ENCODE measurements at places on chromosomes 11 and 22. TPM values are rescaled to one million over a fixed set of nuclear protein-coding genes. Genes with fewer than 3 reads are reported as not detected.

- no peaks in the 10 kb centered on the region for H3K4me1 ChIP-seq
- no peak overlapping the region for H3K27ac ChIP-seq
- H3K4me3 ChIP-seq = no peak overlapping the region
- no peaks in the 10 kb centered on the region for H3K27me3 ChIP-seq
Measured at GRCh38 chr11:11293798-11294550, 59.1 kb downstream of the CSNK2A3 start.

GRCh38 chr11:98725471-98725870 lies 295.3 kb upstream of the CNTN5 start:
- no peak overlapping the region for H3K4me3 ChIP-seq
- no peaks in the 10 kb centered on the region for H3K36me3 ChIP-seq
- no peak overlapping the region for H3K27ac ChIP-seq
- no peaks in the 10 kb centered on the region for H3K4me1 ChIP-seq

DNA sequence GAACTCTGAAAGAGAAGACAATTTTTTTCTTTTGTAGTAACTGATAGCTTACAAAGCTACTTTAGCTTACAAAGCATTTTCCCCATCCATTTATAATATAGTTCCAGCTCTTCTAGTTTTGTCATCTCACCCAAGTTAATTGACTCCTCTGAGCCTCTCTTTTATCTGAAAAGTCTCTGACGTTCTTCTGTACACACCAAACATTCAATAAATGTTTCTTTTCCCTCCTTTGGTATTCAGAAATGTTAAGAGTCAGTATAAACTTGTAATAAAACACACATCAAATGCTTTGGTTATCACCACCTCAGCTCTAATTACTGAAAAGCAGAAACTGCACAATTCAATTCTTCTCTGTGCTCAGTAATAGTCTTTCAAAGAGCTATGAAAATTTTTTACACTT lies 5.9 kb downstream of the CCDC90B start:
- H3K4me1 ChIP-seq = peaks cover 10% of the 10 kb centered on the region
- no peak overlapping the region for H3K27ac ChIP-seq
- H3K27me3 ChIP-seq = no peaks in the 10 kb centered on the region
- H3K36me3 ChIP-seq = no peaks in the 10 kb centered on the region

- H3K4me1 ChIP-seq = peaks cover 72% of the 10 kb centered on the region
- DNase-seq = no peak
- no peak overlapping the region for H3K27ac ChIP-seq
- no peaks in the 10 kb centered on the region for H3K27me3 ChIP-seq
Measured at GRCh38 chr11:93735627-93736026, 5.7 kb downstream of the TAF1D start.

GRCh38 chr11:122101625-122102291 lies 14.3 kb downstream of the BLID start:
- peak; percentile 28 for DNase-seq
- peak overlapping the region; percentile 81 for H3K27ac ChIP-seq
- H3K4me3 ChIP-seq = peak overlapping the region; percentile 41
- H3K4me1 ChIP-seq = no peaks in the 10 kb centered on the region

- DNase-seq = peak; percentile 8
- no peaks in the 10 kb centered on the region for H3K36me3 ChIP-seq
- no peaks in the 10 kb centered on the region for H3K4me1 ChIP-seq
- H3K4me3 ChIP-seq = no peak within 1 kb of the TSS
- no peaks in the 10 kb centered on the region for H3K27me3 ChIP-seq
Measured at GRCh38 chr11:60455531-60456042, at the start of gene MS4A1. TSS of gene MS4A1 (plus strand) at chr11:60455847. CDS start at chr11:60462375, 6,528 bp downstream.

DNA sequence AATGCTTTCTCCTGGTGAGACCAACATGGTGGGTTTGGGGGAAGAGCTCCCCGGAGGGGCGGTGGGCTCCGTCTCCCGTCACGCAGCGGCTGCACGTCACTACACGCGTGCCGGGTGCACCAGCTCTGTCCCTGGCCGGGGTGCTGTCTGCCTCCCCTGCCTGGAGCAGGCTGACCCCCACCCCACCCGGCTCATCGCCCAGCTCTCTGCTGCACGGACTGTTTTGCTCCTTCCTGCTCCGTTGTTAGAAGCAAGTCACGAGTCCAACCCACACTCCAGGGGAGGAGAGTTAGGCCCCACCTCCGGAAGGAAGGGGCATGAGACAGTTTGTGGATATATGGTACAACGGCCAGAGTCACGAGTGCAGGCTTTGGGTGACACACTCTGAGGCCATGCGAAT lies 364.9 kb downstream of the BRD1 start:
- no peaks in the 10 kb centered on the region for H3K4me1 ChIP-seq
- H3K27ac ChIP-seq = no peak overlapping the region
- no peaks in the 10 kb centered on the region for H3K27me3 ChIP-seq

DNA sequence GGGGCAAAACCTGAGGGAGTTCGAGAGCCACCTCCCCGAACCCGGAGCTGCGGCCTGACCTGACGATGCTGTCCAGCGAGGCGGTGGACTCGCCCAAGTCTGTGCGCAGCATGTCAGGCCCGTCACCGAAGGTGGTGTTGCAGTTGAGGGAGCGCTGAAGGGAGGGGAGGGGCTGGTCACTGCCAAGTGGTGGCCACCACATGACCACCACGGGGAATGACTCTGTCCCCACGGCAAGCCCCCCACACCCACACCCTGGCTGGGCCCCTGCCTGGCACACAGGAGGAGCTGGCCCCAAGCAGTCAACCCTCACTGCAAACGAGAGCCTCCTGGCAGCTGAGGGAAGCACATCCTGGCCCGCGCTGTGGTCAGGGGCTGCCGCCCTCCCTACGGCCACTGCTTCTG lies 30.8 kb downstream of the TRMU start:
- peaks cover 8% of the 10 kb centered on the region for H3K27me3 ChIP-seq
- H3K36me3 ChIP-seq = no peaks in the 10 kb centered on the region
- H3K27ac ChIP-seq = no peak overlapping the region
- peaks cover 11% of the 10 kb centered on the region for H3K4me1 ChIP-seq
- no peak for DNase-seq

GRCh38 chr22:20205964-20206708 lies 55.3 kb upstream of the CCDC188 start:
- DNase-seq = peak; percentile 78
- no peaks in the 10 kb centered on the region for H3K27me3 ChIP-seq
- H3K36me3 ChIP-seq = no peaks in the 10 kb centered on the region
- H3K27ac ChIP-seq = peak overlapping the region; percentile 84
- H3K4me3 ChIP-seq = peak overlapping the region; percentile 21

GRCh38 chr11:2579315-2580060 lies 120.3 kb downstream of the KCNQ1OT1 start:
- no peak overlapping the region for H3K27ac ChIP-seq
- H3K4me1 ChIP-seq = peaks cover 19% of the 10 kb centered on the region
- no peak for DNase-seq

Gene MPZL2
- total RNA-seq = 86.5 TPM

Gene CDON
- 31.0 TPM for total RNA-seq

Measured in transverse colon (tissue), 4 donors.